ENCODE measurements at places on chromosomes 13 and 19. TPM values are rescaled to one million over a fixed set of nuclear protein-coding genes. Genes with fewer than 3 reads are reported as not detected.

ZNF558 gene
- polyA plus RNA-seq, result 26.8 TPM

CABP5 gene
- polyA plus RNA-seq, result not detected

ZNF649 gene
- polyA plus RNA-seq, result 36.4 TPM

SLAIN1 gene
- polyA plus RNA-seq, result 84.4 TPM

FOSB gene
- 5.9 TPM for polyA plus RNA-seq

SIX5 gene
- 17.5 TPM for polyA plus RNA-seq

BORA gene
- polyA plus RNA-seq, result 4.8 TPM

PGLYRP2 gene
- not detected for polyA plus RNA-seq

RYR1 gene
- 14.1 TPM for polyA plus RNA-seq

ATP4B gene
- polyA plus RNA-seq, result 2.6 TPM

TTYH1 gene
- polyA plus RNA-seq, result 1,011 TPM

IGFL4 gene
- polyA plus RNA-seq, result 8.1 TPM

IGSF23 gene
- not detected for polyA plus RNA-seq

NTN5 gene
- 0.63 TPM for polyA plus RNA-seq

C3 gene
- 163 TPM for polyA plus RNA-seq

DNA sequence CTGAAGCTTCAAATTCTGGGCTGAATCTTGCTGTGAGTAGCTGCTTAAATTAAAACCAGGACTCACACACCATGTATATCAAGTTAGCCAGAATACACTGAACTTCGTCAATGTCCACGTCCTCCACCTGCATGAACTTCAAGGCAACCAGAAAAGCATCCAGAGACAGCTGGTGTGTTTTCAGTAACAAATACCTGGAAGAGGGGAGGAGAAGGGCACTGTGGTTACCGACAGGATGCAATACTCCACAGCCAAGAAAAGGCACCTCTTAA, 20.4 kb downstream of the PROZ start:
- no peak for DNase-seq

- DNase-seq, result no peak
Measured at GRCh38 chr19:9295411-9295849, 14.2 kb downstream of the ZNF699 start.

- no peak for DNase-seq
Measured at GRCh38 chr13:72804301-72804700, 22.4 kb downstream of the PIBF1 start.

GRCh38 chr13:113532156-113532806, 41.8 kb upstream of the DCUN1D2 start:
- DNase-seq, result no peak

GRCh38 chr13:93984876-93985275, 494.6 kb downstream of the DCT start:
- no peak for DNase-seq

DNA sequence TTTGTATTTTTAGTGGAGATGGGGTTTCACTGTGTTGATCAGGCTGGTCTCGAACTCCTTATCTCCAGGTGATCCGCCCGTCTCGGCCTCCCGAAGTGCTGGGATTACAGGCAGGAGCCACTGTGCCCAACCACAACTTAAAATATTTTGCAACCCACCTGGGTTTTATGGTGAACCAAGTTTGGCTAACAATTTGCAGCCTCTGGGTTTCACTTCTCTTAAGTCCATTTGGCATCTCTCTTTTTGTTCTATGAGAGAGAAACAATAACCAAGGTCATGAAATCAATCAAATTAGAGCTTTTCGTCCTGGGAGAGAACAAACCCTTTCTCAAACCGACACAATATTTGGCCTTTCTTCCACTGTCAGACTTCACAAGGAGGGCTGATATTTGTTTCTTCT, 5.6 kb upstream of the SMAD9 start:
- DNase-seq, result no peak

DNA sequence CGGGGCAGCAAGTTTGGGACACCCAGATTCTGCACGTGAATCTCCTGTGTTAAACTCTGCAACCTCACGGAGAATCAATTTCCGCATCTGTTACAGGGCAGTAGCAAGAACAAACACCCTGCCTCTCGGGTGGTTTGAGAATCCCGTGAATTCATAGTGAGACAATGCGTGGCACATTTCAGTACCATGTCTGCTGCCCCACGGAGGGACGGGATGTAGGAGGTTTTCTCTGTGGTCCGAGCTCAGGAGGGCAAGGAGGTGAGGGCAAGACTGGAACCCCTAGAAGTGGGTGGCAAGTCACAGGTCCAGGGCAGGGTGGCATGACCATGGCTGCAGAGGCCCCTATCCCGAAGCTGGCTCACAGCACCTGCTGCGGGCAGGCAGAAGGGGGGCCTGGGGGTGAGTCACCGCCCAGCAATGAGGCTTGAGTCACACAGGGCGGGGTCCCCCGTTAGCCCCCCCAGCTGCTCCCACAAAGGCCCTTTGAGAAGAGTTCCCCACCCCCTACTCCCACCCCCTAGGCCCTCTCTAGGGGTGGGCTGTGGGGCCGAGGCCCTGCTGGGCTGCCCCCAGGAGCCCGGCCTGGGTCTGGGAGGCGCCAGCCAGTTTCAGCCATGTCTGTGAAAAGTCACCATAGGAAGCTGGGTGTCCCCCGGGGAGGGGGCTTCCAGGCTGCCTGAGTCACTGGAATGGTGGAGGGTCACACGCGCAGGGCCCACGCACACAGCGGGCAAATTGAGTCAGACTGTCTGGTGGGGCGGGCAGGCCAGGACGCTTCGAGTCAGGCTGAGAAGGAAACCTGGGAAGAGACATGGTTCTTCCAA, 25.8 kb upstream of the NANOS3 start:
- DNase-seq, result no peak

GRCh38 chr13:48320891-48321510, 17.4 kb downstream of the RB1 start:
- peak; percentile 5 for DNase-seq

DNA sequence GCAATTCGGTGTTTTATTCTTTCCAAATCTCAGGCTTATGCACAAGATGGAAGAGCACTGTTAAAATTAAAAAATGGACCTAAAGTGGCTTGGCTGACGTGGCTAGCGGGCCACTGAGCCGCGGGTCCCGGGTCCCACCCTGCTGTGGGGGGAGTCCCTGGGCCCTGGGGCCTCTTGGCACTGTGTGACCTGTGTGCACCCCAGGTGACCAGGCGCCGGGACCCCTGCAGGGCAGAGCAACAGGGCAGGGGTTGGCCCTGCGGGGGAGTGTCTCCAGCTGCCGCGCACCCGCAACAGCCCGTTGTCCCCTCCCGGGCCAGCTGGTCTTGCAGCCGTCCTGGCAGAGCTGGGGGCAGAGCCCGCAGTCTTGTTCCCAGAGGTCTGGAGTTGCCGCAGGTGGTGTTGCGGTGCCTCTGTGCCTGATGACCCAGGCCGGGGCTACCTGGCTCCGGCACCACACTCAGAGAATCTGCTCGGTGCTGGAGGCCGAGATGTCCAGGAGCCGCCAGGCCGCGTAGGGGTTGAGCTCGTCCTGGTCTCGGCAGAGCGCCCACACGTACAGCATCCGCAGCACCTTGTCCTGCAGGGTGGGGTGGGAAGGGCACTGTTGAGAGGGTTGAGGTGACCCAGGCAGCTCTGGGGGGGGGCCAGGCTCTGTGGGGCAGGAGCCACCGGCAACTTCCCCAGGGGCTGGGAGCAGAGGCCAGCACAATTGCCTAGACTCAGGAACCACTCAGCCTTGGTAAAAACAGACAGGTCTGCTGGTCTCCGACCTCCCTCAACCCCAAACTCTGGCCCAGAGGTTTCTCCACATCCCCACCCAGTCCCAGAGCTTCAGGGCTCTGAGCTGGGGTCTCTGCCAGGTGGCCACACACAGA, 1.0 kb upstream of the CTXN1 start:
- no peak for DNase-seq

- DNase-seq, result no peak
Measured at GRCh38 chr19:27865927-27866777, 1346.8 kb downstream of the UQCRFS1 start.

GRCh38 chr13:52845766-52846566, 2.5 kb downstream of the PCDH8 start:
- no peak for DNase-seq

GRCh38 chr19:13207237-13207845, 57.1 kb downstream of the IER2 start:
- no peak for DNase-seq

- DNase-seq, result no peak
Measured at GRCh38 chr19:27654266-27654990, 1558.5 kb downstream of the UQCRFS1 start.

- no peak for DNase-seq
Measured at GRCh38 chr19:35851213-35852028, 883 bp downstream of the NPHS1 start.

DNA sequence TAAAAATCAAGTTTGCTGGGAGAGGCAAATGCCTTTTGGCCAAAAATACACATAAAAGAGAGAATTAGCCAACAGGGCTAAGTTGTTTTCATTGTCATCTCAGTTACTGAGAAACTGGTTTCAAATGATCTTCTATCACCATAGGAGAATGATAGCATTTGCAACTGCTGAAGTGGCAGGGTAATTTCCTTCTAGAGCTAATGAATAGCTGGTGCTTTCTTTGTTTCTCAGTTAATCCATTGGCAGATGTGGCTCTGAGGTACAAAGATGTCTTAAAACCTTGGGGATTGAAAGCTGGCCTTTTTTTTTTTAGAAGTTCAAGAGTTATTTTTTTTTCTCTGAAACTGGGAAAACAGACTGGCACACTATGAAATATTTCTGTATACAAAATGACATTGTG, 332.7 kb upstream of the KLF12 start:
- DNase-seq, result no peak

- no peak for DNase-seq
Measured at GRCh38 chr13:110312339-110313031, 5.4 kb downstream of the COL4A2 start.

GRCh38 chr13:108561149-108561548, 68.3 kb upstream of the MYO16 start:
- no peak for DNase-seq

- no peak for DNase-seq
Measured at GRCh38 chr19:9144920-9145319, 4.7 kb downstream of the ZNF317 start.

DNA sequence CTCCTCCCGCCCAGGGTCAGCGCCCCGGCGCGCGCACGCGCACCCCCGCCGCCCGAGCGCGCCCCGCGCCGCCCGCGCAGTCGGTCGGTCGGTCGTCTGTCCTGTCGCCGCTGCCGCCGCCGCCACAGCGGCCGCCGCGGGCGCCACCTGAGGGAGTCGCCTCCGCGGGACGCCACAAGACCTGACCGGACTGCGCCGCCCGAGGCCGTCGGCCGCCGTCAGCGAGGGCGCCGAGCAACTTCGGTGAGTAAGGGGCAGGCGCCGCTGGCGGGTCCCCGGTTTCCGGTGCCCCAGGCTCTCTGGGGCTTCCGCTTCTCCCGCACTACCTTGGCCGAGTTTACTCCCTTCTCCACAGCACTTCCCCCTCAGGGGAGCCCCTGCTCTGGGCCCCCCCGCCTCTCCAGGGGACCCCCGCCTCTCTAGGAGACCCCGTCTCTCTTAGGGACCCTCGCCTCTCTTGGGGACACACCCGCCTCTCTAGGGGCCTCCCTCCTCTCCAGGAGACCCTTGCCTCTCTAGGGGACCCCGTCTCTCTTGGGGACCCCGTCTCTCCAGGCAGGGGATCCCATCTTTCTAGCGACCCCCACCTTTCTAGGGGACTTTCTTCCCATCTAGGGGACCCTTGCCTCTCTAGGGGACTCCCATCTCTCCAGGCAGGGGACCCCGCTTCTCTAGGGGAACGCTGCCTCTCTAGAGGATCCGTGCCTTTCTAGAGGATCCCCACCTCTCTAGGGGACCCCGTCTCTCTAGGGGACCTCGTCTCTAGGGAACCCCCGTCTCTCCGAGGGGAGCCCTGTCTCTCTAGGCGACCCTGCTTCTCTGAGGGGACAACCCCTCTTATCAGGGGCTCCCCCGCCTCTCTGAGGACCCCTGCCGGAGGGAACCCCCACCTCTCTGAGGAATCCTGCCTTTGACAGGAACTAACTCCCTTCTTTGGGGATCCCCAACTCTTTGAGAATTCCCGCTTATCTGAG, 19.3 kb upstream of the GATAD2A start:
- DNase-seq, result no peak

GRCh38 chr13:113610266-113610665, 25.7 kb downstream of the TFDP1 start:
- DNase-seq, result no peak

- DNase-seq, result no peak
Measured at GRCh38 chr19:4414144-4414799, 11.8 kb downstream of the CHAF1A start.

DNA sequence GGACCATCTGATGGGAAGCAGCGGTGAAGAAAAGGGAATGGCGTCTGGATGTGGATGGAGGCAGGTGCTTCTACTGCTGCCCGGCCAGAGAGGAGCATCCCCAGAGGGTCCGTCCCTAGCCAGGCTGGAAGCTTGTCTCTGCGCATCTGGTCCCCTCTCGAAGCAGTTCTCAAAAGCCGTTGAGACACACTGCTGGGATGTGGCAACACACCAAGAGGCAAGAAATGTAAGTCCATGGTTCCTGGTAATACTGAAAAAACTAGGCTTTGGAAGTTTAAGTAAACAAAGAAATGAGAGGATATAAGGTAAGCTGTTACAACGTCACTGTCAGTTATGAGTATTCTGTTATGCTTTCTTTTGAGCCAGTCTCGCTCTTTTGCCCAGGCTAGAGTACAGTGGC, 15.1 kb upstream of the FFAR2 start:
- DNase-seq, result no peak

GRCh38 chr19:29565171-29565570, 39.4 kb downstream of the VSTM2B start:
- no peak for DNase-seq

- DNase-seq, result no peak
Measured at GRCh38 chr13:97058926-97059325, 64.7 kb upstream of the OXGR1 start.

DNA sequence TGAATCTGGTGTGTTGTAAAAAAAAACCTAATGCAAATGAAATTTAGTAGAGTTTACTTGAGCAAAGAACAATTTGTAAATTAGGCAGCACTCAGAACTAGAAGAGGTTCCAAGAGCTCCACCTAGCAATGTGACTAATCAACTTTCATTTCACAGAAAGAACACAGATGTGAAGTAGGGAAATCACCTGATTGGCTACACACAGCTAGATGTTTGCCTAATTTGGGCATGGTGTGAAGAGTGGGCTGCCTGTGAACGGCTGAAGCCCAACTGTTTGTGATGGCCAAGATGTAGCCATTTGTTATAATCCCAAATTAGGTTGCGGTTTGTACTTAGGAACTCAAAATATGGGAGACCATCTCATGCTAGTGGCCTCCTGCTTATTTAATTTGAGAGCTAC, 724.4 kb upstream of the SLITRK5 start:
- DNase-seq, result no peak

- DNase-seq, result no peak
Measured at GRCh38 chr13:77239312-77239711, 87.6 kb downstream of the MYCBP2 start.

- no peak for DNase-seq
Measured at GRCh38 chr13:92573467-92574057, 653.0 kb upstream of the GPC6 start.

All from spinal cord (tissue), 10 donors.